ENCODE measurements at places on chromosomes 2 and 18.

DNA sequence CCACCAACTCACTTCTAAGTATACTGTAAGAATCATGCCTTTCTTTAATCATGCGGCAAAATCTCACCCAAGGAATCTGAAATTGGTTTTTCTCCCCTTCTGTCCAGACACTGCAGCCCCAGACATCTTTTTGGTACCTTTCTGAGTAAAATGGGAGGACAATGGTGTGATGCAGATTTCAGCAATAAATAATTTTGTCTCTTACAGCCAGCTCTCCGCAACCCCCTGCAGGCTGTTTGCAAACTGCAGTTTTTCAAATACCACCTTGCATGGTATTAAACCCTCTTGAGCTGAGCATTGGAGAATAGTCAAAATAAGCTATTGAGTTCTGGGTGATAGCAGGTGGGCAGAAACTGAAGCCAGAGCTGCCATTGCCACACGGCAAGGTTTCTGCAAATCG, 32.2 kb downstream of the GPR39 start:
- peak; percentile 66 for DNase-seq

- DNase-seq, result peak; percentile 76
Measured at GRCh38 chr2:190277234-190278112, 42.2 kb downstream of the HIBCH start.

DNA sequence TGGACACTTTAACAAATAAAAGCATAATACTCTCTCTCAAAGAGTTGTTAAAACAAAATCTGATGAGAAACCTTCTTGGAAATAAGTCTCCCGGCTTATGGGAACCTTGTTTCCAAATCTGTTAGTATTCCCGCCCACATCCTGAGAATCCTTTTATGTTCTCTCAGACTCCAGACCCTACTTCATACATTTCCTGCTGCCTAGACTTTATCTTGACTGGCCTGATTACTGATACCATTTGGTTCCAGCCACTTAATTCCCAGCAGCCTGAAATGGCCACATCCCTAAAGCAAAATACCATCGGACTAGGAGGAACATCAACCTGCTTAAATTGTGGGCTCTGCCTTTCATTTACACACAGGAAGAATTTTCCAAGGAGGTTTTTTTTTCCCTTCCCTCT, 79.1 kb upstream of the CYP1B1 start:
- DNase-seq, result no peak

GRCh38 chr2:222747526-222748160, 76.2 kb downstream of the MOGAT1 start:
- DNase-seq, result no peak

GRCh38 chr2:23506531-23507266, 121.7 kb downstream of the KLHL29 start:
- peak; percentile 68 for DNase-seq

- DNase-seq, result no peak
Measured at GRCh38 chr18:24560511-24560981, 100.1 kb downstream of the HRH4 start.

- DNase-seq, result no peak
Measured at GRCh38 chr18:34330308-34330707, 105.6 kb upstream of the NOL4 start.

DNA sequence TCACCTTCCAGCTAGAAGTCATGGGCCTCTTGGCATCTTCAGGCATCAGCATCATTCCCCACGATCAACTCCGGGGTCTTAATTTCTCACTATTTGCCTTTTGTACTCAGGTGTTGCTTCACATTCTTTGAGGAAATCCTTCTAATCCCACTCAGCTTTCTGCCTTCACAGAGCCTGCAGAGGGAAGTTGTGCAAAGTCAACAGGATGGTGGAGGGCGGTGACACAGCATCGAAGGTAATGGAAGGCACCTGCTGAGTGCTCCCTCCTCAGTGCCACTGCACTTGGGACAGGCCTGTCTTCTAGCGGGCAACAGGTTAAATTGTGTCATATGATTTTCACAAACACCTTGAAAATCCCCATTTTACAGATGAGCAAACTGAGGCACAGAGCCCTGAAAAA, 164.0 kb downstream of the EN1 start:
- DNase-seq, result no peak

DNA sequence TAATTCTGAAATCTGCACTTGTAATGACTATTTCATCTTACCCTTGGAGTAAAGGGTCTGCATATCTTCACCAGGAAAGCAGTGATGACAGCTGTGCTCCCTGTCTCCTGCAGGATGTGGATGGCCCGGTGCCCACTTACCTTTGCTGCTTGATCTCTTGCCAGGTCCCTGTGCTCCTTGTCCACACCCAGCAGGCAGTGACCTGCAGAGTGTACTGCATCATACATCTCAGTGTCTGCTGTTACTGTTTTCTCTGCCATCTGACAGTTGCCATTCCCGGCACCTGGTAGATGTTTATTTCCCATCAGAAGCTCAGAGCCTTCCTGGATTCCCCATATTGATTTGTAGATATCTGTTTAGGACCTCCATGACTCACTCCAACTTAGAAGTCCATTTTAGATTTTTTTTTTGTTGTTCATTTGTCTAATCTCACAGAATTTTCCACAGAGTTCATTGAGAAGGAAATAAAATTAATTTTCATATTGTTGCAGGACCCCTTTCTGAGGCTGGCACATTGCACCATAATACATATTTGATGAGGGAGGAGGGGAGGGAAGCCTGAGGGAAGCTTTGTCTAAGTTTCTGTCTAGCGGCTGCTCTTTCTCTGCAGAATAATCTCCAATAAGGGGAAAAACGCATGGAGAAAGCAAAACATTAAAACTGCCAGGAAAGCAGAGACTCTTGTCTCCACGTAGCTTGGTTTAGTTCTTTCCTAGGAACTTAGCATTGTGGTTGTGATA, 697.5 kb upstream of the RAB6C start:
- DNase-seq, result no peak

DNA sequence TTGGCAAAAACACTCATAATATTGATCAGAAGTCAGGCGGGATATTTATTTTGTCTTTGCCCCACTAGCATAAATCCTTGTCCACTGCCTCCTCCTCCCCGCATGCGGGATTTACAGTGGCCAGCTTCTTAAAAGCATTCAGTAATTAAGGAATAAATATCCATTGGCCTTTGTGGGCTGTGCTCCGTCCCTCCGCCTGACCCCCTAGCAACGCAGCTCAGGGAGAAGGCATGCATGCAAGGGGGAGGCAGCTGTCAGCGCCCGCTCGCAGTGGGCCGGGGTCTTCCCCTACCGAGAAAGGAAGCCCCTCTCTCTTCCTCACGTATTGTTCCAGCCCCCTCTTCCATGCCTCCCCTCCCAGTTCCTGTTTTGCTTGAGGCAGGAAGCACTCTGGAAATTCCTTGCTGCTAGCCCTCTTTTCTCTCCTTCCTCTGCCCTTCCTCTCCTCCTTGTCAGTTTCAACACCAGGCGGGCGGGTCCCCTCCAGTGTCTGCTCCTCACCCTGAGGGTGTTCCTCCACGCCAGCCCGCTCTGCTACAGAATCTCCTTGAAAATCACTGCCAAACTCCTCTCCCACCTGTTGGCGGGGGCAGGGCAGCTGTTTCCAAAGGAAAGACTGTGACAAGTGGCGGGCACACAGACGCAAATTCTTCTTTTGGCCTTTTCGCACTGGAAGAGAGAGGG, 60.1 kb downstream of the GBX2 start:
- no peak for DNase-seq

DNA sequence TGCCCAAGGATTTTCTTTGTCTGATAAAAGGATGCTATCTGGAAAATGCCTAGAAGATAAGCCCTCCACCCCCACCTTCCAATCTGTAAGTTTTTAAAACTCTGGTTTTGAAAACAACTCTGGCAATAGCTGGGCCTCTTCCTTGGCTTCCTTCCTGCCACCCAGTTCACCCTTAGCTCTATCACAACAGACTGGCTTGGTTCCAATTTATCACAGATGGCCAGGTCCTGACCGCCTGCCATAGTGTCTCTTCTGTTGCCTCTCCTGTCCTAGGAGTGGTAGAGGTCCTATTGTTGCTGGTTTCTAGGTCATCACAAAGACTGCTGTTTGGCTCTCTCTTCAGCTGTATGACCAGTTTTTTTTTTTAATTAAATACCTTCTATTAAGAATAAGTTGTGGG, 1727.9 kb upstream of the SLC39A10 start:
- DNase-seq, result no peak

- DNase-seq, result peak; percentile 7
Measured at GRCh38 chr2:224638301-224638823, 53.2 kb upstream of the CUL3 start.

DNA sequence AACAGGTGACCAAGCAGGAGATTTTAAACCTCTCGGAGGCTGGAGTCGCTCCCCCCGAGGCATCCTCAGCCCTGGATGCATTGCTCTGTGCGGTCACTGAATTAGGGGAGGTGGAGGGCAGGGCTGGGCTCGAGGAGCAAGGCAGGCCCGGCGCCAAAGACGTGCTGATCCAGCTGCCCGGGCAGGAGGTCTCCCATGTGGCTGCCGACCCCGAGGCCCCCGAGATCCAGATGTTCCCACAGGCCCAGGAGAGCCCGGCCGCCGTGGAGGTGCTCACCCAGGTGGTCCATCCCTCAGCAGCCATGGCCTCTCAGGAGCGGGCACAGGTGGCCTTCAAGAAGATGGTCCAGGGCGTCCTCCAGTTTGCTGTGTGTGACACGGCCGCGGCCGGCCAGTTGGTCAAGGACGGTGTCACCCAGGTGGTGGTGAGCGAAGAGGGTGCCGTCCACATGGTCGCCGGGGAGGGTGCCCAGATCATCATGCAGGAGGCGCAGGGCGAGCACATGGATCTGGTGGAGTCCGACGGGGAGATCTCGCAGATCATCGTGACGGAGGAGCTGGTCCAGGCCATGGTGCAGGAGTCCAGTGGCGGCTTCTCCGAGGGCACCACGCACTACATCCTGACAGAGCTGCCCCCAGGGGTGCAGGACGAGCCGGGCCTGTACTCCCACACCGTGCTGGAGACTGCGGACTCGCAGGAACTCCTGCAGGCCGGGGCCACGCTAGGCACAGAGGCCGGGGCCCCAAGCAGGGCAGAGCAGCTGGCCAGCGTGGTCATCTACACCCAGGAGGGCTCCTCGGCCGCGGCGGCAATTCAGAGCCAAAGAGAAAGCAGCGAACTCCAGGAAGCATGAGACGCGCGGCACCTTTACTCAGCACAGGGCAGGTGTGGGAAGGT, 145.1 kb downstream of the PTGR3 start:
- no peak for DNase-seq

GRCh38 chr2:8527031-8527430, 154.8 kb upstream of the ID2 start:
- DNase-seq, result no peak

DNA sequence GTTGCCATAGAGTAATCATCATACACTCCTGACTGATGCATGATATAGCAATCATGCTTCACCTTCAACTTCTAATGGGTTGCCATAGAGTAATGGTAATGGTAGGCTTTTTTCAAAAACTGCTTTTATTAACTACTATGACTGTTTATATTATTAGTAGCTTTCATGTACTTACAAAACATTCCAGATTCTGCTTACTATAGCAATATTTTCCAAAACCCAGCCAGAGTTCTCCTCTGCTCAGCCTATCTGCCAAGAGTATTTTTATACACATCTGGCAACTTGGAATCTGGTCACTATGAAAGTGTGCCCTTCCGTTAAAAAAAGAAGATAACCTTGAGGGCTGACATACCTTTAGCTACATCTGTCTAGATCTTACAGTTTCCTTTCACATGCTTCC, 5.0 kb upstream of the UNC80 start:
- no peak for DNase-seq

All from fibroblast of the aortic adventitia (primary cell).